Astrocyte of the cerebellum (primary cell): ENCODE measurements at places on chromosomes 7 and 10.

DNA sequence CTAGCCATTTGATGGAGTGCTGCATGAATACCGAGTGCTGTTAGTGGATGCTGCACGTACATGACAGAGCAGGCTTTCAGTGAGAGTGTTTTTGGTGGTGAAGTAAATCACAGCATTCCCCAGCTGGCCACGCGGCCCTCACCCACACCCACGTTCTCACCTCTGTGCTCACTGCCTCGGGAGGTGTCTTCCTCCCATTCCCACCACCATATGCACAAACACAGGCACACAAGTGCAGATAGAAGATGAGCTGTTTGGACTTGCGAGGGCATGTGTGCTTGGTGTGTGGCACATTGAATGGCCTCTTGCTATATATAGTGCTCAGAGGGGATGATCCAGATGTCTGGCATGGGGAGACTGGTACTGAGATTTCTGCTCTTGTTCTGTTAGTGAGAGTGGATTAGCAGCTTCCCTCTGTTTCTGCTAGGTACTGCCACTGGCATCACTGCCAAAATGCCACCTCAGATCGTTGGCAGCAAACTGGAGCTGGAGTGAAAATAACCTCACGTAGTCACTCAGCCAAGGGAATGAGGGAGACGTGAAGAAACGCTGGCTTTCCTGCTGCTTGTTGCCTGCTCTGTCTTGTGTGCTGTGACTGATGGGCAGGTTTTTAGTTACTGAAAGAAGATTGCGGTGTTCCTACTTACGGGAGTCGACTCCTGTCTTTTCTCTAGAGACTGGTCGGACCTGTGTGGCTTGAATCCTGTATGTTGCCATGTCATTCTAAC lies 19.1 kb downstream of the DNAJB6 start:
- DNase-seq: no peak

GRCh38 chr10:36171556-36171952 lies 529.5 kb upstream of the FZD8 start:
- DNase-seq: no peak

- DNase-seq: no peak
Observed at GRCh38 chr10:104923501-104923900, 282.4 kb downstream of the SORCS3 start.

- DNase-seq: no peak
Observed at GRCh38 chr7:38066391-38066790, 111.7 kb upstream of the STARD3NL start.

GRCh38 chr10:132685101-132685891 lies 100.7 kb downstream of the NKX6-2 start:
- DNase-seq: no peak

DNA sequence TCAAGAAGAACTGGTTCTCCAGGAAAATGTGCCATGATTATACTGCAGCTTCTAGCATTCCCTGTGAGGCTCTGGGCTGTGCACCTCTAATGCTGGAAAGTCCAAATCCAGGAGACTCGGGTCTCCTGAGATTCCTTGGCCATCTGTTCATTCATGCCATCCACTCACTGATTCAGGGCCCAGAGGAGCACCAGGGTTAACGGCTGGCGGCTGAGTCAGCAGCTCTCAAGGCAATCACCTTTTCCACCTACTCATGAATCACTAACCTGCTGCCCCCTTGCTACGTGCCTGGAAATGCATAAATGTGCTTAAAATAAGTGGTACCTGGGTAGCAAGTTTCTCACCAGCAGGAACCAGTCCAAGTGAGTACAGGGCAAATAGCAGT lies 132.7 kb downstream of the KCNMA1 start:
- DNase-seq: no peak

DNA sequence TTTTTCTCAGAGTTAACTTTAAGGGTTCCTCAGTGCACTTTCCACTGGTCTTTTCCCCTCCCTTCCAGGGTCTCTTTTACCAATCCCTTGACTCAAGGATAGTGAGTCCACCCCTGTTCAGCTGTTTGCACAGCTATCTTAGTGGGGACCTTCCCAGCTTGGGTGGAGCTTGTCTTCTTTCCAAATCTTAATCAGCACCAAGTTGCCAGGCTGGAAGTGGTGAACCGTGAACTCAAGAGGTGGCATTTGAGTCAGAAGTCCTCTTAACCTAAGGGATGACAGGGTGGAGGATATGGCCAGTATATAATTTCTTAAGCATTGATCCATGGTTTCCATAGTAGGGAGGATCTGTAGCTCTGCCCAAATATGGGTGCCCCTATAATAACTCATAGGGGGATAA lies 25.0 kb downstream of the MAPK8 start:
- no peak for DNase-seq

DNA sequence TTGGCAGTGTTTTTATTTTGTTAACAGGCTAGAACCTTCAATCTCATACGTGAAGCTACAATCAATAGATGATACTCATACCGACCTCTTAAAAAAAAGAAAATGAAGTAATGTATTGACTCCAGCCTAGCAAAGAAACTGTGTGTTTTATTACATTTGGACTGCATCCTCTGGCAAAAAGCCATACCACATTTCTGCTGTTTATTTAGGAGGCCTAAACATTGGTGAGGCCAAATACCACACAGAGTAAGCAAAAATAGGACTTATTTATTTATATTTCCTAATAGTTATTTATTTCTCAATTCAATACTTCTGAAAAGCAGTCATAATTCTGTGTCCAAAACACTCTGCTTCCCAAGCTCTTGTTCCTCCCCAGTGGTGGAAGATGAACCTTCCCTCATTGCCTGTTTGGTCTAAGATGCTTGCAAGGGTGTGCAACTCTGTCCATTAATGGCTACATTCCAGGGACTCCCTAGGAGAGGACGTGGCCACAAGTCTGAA lies 398.8 kb upstream of the KLF6 start:
- DNase-seq: peak; percentile 73

- no peak for DNase-seq
Observed at GRCh38 chr7:26202019-26202990, 760 bp downstream of the CBX3 start.

DNA sequence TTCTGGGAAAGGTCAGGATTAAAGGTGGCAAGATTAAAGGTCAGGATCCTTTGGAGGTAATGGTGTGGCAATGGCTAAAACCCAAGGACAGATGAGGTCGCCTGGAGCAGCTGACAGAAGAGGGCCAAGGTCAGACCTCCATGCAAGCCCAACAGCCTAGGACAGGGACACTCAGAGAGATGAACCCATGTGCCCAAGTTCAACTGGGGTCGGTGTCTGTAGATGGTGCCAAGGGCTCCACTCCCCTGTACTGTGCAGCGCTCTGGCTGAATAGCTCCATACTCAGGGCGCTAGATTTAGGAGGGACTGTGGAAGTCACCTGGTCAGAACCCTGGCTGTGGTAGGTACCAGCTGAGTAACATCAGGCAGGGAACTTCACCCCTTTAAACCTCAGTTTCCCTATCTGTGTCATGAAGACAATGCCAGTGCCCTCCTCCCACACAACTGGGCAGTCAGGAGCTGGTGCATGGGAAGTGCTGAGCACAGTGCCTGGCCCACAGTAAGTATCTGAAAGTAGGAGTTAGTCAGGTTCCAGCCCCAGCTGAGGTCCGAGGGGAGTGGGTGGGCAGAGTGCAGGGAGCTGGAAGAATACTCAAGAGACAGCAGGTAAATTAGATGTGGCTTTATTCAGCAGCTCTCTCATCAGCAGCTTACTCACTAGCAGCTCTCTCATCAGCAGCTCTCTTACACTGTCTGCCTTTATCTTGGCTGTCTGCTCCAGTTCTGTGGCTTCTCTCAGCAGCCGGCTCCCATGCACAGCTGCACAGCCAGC lies 327.1 kb downstream of the GLRX3 start:
- no peak for DNase-seq

DNA sequence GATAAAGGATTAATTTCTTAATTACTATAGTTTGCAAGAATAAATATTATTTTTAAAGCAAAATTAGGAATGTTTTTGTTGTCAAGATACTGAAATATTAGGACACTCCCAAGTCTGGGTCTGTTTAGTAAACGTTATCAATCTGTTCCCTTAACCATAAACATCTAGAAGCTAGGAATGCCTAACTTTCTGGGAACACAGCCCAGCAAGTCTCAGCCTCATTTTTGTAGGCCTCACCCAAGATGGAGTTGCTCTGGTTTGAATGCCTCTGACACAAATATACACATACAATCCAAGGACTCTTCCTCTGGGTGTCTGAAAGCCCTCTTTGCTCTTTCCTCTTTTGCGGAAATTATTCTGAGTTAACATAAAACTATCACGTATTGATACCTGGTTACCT lies 487.4 kb upstream of the CELF2 start:
- no peak for DNase-seq

DNA sequence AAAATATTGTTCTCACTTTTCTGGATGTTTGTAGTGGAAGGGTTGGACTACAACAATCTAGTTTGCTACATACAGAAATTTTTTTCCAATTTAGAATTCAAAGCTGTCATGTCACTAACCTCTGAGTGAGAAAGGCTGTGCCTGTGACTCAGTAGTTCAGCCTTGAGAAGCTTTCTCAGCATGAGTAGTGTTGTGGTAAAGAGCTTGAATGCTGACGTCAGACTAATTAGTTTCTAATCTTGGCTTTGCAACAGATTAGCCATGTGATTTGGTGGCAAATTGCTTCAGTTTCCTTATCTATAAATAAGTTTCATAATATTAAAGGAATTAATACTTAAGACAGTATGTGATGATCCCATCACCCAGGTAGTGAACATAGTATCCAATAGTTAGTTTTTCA lies 83.8 kb downstream of the ABCA13 start:
- DNase-seq: peak; percentile 64

DNA sequence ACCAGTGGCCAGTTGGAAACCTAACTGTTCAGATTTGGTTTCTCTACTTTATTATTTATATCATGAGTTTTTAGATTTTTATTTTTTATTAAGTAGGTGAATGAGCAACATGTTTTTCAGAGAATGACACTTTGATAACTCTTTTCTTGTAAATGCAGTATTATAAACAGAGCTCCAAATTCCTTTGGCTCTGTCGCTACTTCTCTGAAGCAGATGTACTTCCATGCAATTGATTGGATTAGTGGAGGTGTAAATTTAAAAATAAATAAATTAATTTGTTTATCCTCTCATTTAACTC lies 34.3 kb upstream of the ICA1 start:
- no peak for DNase-seq

- DNase-seq: no peak
Observed at GRCh38 chr7:115133248-115133647, 211.4 kb downstream of the MDFIC start.

DNA sequence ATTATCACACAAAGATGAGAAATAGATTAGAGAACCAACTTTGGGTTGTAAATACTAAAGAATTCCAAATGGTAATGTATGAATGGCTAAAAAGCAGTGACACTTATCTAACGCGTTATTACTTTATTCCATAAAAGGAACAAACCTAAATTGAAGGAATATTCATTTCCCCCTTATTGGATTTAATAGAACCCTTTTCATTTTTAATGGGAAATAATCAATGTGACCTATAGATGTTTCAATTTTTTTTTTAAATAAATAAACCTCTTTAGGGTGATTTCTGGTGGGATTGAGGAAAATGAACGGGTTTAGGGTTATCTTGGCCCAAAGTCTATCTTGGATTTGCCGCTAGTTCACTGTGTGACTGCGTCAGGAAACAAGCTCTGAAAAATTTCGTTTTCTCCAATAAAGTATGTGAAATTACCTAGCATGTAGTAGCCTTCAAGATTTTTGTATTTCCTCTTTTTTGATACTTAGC lies 1.9 kb upstream of the ACBD5 start:
- no peak for DNase-seq

DNA sequence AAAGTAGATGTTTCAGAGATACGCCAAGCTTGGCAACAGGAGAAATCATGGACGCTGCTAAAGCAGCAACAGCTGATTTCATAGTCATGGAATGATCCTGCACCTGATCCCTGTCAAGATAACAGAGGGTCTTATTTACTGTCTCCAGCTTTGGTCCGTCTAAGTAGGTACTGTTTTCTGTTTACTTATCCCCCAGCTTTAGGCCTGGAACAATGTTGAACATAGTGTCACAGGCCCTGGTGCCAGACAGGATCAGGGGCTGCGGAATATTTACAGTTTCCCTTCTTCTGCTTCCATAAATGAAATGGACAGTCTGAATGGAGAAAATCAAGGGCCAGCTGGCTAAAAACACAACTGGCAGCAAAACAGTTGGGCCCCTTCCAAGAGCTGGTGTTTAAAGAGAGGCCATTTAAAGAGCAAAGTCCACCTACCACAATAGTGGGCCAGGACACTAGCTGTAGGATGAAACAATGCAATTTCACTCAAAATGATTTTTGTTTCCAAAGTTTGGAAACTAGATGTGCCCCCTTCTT lies 2.9 kb downstream of the GPR37 start:
- DNase-seq: no peak
